Panc1 (cell line): ENCODE measurements at places on chromosomes 5 and 9. TPM values are rescaled to one million over a fixed set of nuclear protein-coding genes. Genes with fewer than 3 reads are reported as not detected.

FAM174A gene
- 11.0 TPM for total RNA-seq

INSL4 gene
- total RNA-seq, result not detected

THG1L gene
- total RNA-seq, result 15.4 TPM

BHMT2 gene
- not detected for total RNA-seq

CCDC192 gene
- not detected for total RNA-seq

FAM114A2 gene
- total RNA-seq, result 20.7 TPM

OXCT1 gene
- 10.5 TPM for total RNA-seq

ANKH gene
- 11.2 TPM for total RNA-seq

SEMA5A gene
- 0.15 TPM for total RNA-seq

F2RL2 gene
- total RNA-seq, result 0.13 TPM

TMEM215 gene
- total RNA-seq, result not detected

PJA2 gene
- 33.6 TPM for total RNA-seq

CDC20B gene
- total RNA-seq, result 0.08 TPM

MEGF10 gene
- total RNA-seq, result not detected

SPINK5 gene
- not detected for total RNA-seq

ELOVL7 gene
- 2.9 TPM for total RNA-seq

FOXD4L4 gene
- total RNA-seq, result 0.10 TPM

ADCY2 gene
- 0.13 TPM for total RNA-seq

FOXD4 gene
- 0.23 TPM for total RNA-seq

PCDH12 gene
- not detected for total RNA-seq

CDC25C gene
- 14.1 TPM for total RNA-seq

SYK gene
- 0.28 TPM for total RNA-seq

CDH6 gene
- 0.36 TPM for total RNA-seq

NIPAL4 gene
- total RNA-seq, result not detected

UNC13B gene
- 35.2 TPM for total RNA-seq

TAF11L10 gene
- total RNA-seq, result not detected

PCDHB11 gene
- 1.6 TPM for total RNA-seq

PCDHGC5 gene
- total RNA-seq, result 0.36 TPM

C5orf52 gene
- total RNA-seq, result not detected

PTGS1 gene
- total RNA-seq, result 61.2 TPM

ROR2 gene
- total RNA-seq, result 5.9 TPM

SCGB3A2 gene
- 0.39 TPM for total RNA-seq

IER5L gene
- 44.6 TPM for total RNA-seq

PKD2L2 gene
- not detected for total RNA-seq

CSF2 gene
- not detected for total RNA-seq

PPP3R2 gene
- not detected for total RNA-seq

RNF183 gene
- total RNA-seq, result not detected

GLIPR2 gene
- 4.9 TPM for total RNA-seq

ARRDC1 gene
- 47.1 TPM for total RNA-seq

PLAC8L1 gene
- 0.49 TPM for total RNA-seq

SHOC1 gene
- 0.10 TPM for total RNA-seq

GFI1B gene
- 0.08 TPM for total RNA-seq

ZNF608 gene
- 37.5 TPM for total RNA-seq

STKLD1 gene
- total RNA-seq, result 0.74 TPM

NKD2 gene
- total RNA-seq, result 12.3 TPM

HAPLN1 gene
- 0.13 TPM for total RNA-seq

GALNT12 gene
- 3.3 TPM for total RNA-seq

SPINK7 gene
- not detected for total RNA-seq

FBLL1 gene
- total RNA-seq, result 7.5 TPM

ZFP62 gene
- total RNA-seq, result 17.8 TPM

CDX1 gene
- not detected for total RNA-seq

DDX31 gene
- 17.5 TPM for total RNA-seq

OTULINL gene
- 1.8 TPM for total RNA-seq

AJM1 gene
- total RNA-seq, result 7.2 TPM

IRX4 gene
- total RNA-seq, result 0.18 TPM

DUSP1 gene
- 79.9 TPM for total RNA-seq

HTR4 gene
- total RNA-seq, result not detected

REEP2 gene
- 6.5 TPM for total RNA-seq

C5orf58 gene
- 0.15 TPM for total RNA-seq

SOWAHA gene
- total RNA-seq, result not detected
